ENCODE measurements at places on chromosomes 6 and 20.

- no peak for DNase-seq
Measured at GRCh38 chr6:37048403-37048850, 43.0 kb downstream of the FGD2 start.

DNA sequence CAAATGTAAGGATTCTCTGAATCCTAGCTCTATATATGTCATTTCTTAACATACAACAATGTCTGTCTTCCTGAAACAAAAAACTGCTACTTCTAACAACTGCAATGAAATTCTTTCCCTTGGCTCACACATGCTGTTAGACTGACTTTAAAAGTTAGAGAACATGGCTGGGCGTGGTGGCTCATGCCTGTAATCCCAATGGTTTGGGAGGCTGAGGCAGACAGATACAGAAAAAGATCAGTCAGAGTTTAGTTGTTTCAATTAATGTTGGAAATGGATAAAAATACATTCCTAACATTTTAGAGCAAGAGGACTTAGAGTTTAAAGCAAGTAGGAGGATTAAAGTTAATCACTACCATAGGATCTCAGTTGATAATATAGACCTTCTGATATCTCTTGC, 28.7 kb upstream of the KIAA1586 start:
- no peak for DNase-seq

DNA sequence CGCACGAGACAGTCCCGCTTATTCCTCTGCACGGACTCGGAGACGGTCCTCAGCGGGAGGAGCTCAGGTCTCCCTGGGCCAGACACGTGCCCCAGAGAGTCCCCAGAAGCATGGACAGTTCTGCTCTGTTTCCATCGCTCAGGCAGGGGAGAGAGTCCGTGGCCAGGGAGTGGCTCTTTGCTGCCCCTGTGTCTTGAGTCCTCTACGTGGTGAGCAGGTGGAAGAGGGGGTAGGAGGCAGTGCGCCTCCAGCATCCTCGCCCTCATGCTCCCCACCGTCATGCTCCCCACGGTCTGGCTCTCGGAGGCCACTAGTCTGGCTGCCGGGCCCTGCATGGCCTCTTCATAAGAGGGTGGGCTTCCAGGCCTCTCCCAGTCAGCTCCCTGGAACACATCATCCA, 8.9 kb downstream of the TAGAP start:
- DNase-seq = no peak

- DNase-seq = no peak
Measured at GRCh38 chr6:7640607-7641577, 50.9 kb downstream of the SNRNP48 start.

DNA sequence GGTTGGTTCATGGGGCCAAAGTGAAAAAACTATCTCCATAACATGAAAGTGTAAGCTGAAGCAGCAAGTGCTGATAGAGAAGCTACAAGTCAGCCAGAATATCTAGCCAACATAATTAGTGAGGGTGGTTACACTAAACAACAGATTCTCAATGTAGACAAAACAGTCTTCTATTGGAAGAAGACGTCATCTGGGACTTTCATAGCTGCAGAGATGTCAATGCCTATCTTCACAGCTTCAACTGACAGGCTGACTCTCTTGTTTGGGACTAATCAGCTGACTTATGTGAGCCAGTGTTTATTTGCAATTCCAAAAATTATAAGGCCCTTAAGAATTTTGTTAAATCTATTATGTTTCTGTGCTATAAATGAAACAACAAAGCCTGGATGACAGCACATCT, 63.2 kb downstream of the GMDS start:
- no peak for DNase-seq

DNA sequence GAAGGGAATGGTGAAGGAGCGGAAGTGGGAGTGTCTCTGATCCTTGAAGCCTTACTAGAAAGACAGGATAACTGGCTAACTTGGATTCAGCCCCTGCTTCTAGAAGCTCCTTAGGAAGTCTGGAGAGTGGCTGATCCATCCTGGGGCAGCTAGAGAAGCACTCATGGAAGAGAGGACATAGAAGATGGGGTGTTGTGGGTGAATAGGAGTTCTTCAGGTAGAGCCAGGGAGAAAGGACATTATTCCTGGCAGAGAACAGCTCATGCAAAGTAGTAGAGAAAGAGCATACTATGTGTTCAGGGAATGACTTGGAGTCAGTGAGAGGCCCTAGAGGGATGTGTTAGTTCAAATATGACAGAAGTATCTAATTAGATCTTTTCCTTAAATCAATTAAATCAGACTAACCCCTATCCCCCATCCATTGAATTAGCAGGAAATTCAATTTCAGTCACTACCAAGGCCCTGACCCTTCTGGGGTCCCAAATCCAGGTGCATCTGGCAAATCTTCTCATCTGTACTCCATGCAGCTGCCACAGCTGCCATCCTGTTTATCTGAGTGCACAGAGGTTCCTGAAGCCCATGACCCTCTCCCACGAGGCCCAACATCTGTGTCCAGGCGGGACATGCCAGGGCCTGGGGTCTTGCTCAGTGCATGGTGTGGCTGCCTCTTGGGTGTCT, 130.7 kb downstream of the DHX35 start:
- DNase-seq = no peak

GRCh38 chr6:68988698-68989097, 353.6 kb downstream of the ADGRB3 start:
- DNase-seq = no peak

GRCh38 chr6:158303210-158303731, 9.0 kb upstream of the TULP4 start:
- no peak for DNase-seq

GRCh38 chr20:37987602-37988290, 45.5 kb downstream of the TTI1 start:
- DNase-seq = no peak

DNA sequence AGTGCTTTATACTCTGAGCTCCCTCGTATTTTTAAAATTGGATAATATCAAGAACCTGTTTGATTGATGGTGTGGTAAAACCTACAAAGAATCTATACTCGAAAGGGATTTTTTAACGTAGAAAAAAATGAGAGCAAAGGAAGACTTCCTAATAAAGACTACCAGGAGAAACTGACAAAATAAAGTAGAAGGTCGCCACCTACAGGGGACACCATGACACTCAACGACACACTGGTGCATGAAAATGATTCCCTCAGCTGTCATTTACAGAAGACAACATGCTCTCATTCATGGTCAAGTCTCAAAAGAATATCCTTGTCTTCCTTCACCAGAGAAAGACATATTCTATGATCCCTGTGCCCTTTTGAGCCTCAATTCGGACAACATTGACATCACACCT, 10.1 kb upstream of the NHSL1 start:
- no peak for DNase-seq

- DNase-seq = no peak
Measured at GRCh38 chr20:17859616-17860232, 108.9 kb downstream of the SNX5 start.

DNA sequence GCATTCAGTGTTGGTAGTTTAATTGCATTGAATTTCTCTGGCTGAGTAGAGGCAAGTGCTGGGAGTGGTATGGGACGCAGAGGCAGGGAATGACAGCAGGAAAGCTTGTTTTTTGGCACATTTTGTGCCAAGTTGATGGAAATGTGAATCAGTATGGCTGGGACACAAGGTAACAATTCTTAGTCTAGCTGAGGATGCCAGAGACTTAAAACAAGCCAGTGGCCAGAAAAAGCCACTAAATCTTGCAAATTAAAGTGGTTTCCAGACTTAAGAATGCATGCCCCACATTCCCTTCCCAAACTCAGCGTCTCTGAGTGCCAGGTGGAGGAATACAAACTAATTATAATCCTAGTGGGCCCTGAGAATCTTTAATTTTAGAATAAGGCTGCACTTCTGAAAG, 35.9 kb downstream of the PPARD start:
- DNase-seq = no peak

GRCh38 chr6:26249707-26249956, 115.4 kb upstream of the BTN3A2 start:
- DNase-seq = no peak

GRCh38 chr6:14922706-14923460, 323.0 kb upstream of the JARID2 start:
- DNase-seq = no peak

- no peak for DNase-seq
Measured at GRCh38 chr6:133369773-133370272, 128.7 kb downstream of the EYA4 start.

- DNase-seq = no peak
Measured at GRCh38 chr20:8227293-8227692, 95.2 kb downstream of the PLCB1 start.

- DNase-seq = no peak
Measured at GRCh38 chr20:10659651-10660601, 13.9 kb downstream of the JAG1 start.

- DNase-seq = no peak
Measured at GRCh38 chr6:95529762-95530161, 47.6 kb upstream of the MANEA start.

DNA sequence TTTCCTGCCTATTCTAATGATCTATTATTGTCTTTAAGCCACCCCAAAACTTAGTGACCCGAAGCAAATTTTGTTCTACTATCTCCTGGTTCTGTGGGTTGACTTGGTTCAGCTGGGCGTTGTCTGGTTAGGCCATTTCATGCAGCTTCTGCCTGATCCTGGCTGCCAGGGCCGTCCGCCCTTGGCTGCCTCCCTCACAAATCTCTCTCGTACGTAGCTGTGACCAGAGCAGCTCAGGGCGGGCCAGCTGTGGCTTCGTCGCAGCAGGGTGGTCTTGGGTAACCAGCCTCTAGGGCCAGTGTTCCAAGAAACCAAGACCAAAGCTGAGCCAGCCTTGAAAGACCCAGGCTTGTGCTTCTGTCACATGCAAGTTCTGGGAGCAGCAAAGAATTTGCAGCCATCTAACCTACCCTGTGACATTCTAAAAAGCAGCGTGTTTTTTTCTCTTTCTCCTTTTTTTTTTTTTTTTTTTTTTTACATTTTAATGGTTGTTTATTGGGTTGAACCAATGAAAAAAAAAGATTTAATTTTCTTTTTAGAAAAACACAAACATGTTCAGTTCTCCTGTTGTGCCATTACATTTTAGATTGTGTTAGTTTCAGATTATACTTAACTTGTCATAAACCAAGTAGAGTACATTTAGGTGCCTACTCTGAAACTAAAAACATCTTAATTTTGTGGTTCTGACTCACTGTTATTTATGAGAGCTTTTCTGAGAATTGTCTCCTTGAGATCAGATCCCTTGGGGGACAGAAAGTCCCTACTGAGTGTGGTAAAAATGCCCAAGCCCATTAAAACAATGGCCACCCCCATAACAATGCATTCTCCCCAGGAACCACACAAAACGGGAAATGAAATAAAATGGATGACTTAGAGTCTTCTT, 83.9 kb downstream of the ZDHHC14 start:
- no peak for DNase-seq

GRCh38 chr6:74676906-74677305, 528.9 kb downstream of the COL12A1 start:
- DNase-seq = no peak

DNA sequence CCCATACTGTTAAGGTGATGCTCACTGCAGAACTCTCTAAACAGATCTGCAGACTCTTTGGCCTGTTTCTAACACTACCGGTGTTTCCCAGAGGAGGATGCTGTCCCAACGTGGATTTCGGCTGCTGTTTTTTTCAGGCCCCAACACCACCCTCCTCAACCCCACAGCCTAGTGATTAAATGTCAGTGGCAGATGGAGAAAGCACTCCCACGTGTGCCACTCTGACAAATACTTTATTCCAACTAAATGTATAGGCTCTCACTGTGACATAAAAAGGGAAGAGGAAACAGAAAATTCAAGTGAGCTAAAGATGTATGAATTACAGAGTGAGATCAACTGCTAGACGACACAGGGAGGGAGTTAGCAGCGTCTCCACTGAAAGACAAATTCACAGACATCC, 3.6 kb downstream of the TBC1D20 start:
- DNase-seq = no peak

- no peak for DNase-seq
Measured at GRCh38 chr6:4420160-4420865, 284.9 kb upstream of the ECI2 start.

GRCh38 chr6:44676826-44677433, 289.4 kb downstream of the CDC5L start:
- no peak for DNase-seq

GRCh38 chr6:143621876-143622605, 55.7 kb upstream of the PHACTR2 start:
- DNase-seq = no peak

DNA sequence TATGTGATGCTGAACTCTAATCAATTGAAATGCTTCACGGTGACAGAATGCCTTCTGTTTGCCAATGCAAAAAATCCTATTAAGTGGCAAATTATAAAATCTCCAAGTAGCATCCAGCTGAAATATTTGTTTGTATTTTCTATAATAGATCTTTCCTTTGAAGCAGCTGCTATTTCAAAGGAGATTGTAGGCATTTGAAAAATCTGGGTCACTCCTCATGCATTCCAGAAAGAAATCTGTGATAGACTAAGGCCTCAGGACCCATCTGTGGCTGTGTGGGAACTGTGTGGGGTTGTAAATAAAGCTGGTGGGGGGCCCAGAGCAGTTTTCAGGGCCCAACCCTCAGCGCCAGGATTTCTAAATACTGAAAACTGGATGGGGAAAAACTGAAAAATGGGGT, 216.9 kb upstream of the ARG1 start:
- DNase-seq = no peak

GRCh38 chr6:45786355-45786781, 229.3 kb downstream of the CLIC5 start:
- no peak for DNase-seq

DNA sequence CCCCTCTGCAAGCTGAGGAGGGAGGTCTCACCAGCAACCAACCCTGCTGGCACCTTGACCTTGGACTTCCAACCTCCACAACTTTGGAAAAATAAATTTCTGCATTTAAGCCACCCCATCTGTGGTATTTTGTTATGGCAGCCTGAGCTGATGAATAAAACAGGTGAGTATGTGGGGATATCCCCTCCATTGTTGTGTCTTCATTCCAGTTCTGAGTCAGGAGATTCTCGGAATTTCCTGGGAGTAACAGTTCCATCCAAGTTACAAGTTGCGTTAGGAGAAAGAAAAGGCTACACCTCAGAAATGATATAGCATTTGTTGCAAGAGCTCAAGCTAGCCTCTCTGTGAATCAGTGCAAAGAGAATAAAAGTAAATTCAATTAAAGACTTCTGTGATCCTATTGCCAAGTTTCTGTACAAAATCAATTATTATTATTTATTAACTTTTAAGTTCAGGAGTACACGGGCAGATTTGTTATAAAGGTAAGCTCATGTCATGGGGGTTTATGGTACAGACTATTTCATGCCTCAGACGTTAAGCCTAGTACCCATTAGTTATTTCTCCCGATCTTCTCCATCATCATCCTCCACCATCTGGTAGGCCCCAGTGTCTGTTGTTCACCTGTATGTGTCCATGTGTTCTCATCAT, 153.0 kb downstream of the NKAIN2 start:
- DNase-seq = no peak

- DNase-seq = no peak
Measured at GRCh38 chr6:35419417-35419816, 32.7 kb upstream of the FANCE start.

GRCh38 chr6:170083236-170084051, 207.4 kb downstream of the DLL1 start:
- DNase-seq = no peak

DNA sequence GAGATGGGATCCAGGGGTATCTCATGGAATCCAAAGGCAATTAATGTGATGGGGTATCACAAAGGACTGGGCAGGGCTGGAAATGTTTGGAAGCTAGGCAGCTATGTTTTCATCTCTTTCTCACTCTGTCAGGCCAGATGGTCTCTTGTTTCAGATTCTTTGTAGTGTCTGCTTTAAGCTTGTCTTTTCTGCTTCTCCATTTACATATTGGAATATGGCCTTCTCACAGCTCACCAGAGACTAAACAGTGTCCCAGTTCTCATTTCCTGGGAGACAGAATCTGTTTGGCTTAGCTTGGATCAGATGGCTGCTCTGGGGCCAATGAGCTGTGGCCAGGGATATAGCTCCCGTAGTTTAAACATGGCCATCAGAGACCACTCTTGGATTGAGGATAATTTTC, 78.9 kb downstream of the SLC35F1 start:
- DNase-seq = no peak
